ENCODE measurements at places on chromosomes 5 and 9.

DNA sequence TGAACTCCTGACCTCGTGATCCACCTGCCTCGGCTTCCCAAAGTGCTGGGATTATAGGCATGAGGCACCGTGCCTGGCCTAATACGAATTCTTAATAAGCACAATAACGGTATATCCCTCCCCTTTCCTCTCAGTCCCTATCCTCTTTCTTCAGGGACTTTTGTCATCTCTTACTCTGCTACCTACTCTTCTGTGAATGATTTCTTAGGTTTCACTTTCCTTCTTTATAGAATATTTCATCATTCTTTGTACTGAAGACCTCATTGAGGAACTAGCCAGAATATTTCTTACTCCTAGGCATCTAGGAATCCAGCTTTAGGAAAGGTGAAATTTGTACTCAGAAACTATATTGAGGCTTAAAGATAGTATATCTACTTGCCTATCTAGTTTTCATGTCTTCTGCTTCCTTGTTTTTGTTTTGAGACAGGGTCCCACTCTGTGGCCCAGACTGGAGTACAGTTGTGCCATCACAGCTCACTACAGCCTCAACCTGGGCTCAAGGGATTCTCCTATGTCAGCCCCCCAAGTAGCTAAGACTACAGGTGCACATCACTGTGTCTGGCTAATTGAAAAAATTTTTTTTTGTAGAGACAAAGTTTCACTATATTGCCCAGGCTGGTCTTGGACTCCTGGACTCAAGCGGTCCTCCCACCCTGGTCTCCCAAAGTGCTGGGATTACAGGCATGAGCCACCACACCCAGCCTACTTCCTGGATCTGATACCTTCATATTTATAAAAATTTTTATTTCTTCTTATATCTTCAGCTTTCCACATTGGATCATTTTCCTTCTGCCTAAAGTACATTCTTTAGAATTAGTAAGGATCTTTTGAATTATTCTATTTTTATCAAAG, 69.7 kb downstream of the GPBP1 start:
- DNase-seq, result no peak

DNA sequence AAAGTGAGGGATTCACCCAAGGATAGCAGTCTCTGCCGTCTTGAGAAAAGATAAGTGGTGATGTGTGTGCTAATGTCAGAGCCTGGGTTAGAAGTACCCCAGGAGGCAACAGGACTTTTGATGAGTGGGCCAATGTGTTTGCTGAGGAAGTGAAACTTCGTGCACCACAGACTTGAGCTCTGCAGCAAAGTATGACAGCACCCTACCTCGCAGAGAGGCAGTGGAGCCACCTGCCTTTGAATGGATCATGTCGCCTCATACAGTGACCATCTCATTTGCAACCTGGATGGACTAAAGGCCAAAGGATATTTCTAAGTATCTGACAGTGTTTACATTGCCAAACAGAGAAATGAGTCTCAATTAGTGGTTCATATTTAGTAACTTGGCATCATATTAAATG, 593.9 kb upstream of the GRAMD2B start:
- no peak for DNase-seq

DNA sequence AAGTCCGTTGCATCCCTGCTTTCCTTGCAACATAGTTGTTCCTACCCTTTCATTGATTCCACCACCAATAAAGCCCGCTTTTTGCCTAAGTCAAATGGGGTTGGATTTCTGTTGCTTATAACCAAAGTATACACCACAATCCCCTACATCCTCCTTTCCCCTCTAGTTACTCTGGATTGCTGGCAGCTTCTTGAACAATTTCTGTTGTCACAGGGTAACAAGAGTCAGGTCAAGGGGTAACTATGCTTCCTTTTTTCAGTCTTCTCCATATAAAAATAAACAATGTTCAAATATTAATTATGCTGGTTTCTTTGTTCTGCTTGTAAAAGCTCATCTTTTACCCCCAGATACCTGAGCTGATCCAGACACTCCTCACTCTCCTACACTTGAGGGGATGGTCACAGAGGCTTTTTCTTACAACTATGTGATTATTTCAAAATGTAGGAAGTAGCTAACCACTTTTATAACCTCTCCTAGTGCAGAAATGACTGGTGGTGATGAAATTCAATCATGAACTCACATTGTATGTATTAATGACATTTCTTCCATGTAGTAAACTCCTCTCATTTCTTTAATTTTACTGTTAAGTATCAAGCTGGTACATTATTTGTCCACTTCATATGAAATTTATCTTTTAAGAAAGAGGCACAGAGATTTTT, 136.5 kb downstream of the SNX18 start:
- DNase-seq, result no peak

DNA sequence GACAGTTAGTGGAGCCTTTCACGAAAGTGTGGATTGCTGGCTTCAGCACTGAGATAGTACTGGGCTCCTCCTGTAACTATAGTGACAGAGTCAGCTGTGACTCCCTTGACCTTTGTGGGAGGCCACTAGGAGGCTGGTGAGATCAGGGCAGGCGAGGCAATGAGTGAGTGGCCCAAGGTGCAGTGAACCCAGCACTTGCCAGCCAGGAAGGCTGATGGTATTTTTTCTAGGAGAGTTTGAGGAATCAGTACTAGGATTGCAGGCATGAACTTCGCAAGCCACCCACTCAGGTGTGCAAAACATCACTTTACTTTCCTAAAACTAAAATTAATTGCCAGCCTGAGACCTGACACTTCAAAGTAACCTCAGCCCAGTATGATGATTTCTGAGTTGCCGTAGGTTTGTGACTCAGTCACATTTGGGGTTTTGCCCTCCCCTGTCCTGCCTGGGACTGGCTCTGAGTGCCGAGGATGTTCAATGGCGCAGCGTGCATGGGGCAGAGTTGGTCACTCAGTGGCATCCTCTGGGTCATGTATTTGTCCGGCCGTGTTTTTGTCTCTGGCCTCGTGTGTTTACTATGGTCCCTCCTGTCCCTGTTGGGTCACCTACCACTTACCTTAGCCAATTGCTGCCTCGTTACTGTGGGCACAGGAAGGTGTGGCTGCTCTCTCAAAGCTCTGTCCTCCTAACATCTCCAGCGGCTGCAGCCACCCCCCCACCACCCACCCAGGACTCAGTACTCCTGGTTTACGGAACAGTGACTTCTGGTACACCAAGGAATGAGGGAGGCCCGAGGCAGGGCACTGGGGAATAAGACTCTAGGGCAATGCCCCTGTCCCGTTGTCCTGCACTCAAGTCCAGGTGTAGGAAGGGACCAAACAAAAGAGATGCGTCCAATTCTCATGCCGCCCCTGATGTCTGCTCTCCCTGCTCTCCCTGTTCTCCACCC, 67.2 kb downstream of the IL31RA start:
- DNase-seq, result no peak

DNA sequence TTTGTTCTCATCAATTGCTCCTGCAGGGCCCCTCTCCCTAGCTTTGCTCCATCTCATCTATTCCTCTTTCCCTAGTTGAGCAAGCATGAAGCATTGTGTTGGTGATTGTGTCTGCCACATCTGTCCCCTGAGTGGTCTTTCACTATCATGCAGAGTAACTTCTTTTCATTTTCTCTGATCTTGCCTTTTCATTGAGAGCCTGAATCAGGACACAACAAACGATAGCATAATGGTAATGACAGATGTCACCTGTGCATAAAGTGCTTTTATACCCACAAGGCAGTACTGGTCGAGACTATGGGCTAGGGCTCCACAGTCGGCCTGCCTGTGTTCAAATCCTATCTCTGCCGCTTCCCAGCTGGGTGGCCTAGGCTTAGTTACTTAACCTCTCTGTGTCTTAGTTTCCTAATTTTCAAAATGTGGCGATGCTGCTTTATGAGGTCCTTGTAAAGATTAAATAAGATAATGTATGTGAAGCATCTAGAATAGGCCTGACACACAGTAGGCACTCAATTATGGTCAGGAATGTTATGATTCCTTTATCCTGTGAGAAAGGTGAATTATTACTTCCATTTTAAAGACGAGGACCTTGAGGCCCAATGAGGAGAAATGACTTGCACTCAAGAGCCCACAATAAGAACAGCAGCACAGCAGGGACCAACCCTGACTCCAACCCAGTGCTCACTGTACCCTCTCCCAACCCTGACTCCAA, 137.1 kb upstream of the ZNF618 start:
- DNase-seq, result no peak

GRCh38 chr5:57887851-57888621, 405.4 kb upstream of the ACTBL2 start:
- no peak for DNase-seq

DNA sequence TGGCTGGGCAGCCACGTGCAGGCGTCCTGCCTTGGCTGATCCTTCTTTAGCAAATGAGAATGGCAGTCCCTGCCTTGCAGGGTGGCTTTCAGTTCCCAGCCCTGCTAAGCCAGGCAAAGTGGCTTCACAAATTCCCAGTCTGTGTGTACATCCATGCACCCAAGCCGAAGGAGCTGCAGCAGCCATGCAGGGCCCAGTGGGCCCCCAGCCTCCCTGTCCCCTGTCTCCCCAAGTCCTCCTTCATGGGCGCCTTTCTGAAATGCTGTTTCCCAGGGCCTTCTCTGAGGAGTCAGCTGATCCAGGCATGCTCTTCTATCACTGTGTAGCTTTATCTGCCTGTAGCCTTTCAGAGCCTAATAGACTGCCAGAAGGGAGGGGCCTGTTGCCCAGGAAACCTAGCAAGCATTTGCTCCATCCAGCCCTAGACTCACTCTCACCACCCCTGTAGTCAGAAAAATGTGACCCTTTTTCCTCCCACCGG, 47.4 kb upstream of the SHC3 start:
- no peak for DNase-seq
